Forelimb muscle (tissue), 1 donor: ENCODE measurements at places on chromosomes 1 and 21.

- no peak for DNase-seq
These were observed 6.4 kb downstream of the PLPPR4 start for GRCh38 chr1:99270646-99271045.

- no peak for DNase-seq
These were observed 33.2 kb upstream of the PAX7 start for GRCh38 chr1:18597160-18598042.

- no peak for DNase-seq
These were observed 7.3 kb downstream of the OR2C3 start for GRCh38 chr1:247528812-247529474.

GRCh38 chr1:219050822-219051125 lies 122.9 kb upstream of the LYPLAL1 start:
- no peak for DNase-seq

- DNase-seq: no peak
These were observed 19.9 kb downstream of the RPL5 start for GRCh38 chr1:92851729-92852128.
